ENCODE measurements at places on chromosomes 1 and 21.

GRCh38 chr1:44425341-44426082 lies 20.5 kb downstream of the RNF220 start:
- no peak for DNase-seq

- DNase-seq = no peak
These were observed 25.6 kb downstream of the RNF187 start for GRCh38 chr1:228512781-228513198.

- no peak for DNase-seq
These were observed 253.8 kb upstream of the PLXNA2 start for GRCh38 chr1:208497866-208498541.

DNA sequence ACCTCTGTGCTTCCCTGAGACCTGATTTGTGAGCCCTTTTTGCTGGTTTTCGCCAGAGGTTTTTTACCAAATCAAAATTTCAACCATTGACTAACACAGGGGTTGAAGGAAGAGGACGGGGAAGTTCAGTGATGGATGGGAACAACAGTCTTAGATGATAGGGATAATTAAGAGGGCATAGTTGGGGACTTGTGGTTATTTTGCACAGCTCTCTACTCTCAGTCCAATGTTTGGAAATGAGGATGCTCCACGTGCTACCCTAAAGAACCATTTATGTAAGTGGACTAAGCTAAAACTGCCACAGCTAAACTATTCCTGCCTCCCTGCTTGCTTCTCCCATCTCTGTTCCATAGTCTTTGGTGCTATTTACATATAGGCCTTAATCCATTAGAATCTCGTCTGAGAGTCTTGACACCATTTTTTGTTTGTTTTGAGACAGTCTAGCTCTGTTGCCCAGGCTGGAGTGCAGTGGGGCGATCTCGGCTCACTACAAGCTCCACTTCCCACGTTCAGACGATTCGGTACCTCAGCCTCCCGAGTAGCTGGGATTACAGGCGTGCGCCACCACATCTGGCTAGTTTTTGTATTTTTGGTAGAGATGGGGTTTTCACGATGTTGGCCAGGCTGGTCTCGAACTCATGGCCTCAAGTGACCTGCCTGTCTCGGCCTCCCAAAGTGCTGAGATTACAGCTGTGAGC lies 684 bp upstream of the MCL1 start:
- DNase-seq = no peak

GRCh38 chr21:38314558-38314957 lies 57.8 kb downstream of the KCNJ15 start:
- DNase-seq = no peak

DNA sequence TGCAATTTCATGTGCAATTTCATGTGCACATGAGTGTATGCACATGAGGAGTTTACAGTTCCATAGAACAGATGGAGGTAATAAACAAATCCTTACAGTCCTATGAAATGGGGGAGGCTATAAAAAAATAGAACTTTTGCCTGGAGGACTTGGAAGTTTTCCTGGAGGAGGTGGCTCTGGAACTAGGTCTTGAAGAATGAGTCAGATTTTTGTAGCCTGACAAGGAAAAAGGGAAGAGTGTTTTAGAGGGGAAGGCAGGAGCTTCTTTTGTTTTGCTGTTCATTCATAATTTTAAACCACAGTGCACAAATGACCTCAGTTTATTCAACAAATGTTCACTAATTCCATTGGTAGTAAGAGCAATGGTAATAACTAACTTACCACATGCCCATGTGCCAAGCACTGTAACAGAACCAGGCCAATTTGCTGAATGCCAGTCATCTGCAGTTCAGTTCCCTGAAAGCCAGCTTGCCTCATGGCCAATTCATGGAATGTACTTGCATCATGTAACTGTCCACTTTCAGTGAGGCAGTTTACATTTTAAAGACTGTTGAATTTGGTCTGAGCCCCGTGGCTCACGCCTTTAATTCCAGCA lies 2.7 kb downstream of the DIO1 start:
- DNase-seq = no peak

GRCh38 chr1:235429143-235429542 lies 61.9 kb downstream of the TBCE start:
- no peak for DNase-seq

DNA sequence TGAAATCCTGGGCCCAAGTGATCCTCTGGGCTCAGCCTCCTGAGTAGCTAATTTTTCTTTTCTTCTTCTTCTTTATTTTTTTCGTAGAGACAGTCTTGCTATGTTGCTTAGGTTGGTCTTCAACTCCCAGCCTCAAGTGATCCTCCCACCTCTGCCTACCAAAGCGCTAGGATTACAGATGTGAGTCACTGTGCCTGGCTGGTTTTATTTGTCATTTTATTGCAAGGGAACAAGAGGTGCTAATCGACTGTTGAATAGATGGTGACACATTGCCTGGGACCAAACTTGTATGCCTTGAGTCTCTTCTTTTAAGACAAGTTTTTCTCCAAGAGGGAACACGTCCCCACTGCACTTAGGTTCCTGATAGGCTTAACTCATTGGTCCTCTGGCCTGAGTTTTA lies 20.0 kb upstream of the KLHDC8A start:
- no peak for DNase-seq

GRCh38 chr1:171998711-171999110 lies 157.4 kb downstream of the DNM3 start:
- DNase-seq = no peak

- DNase-seq = no peak
These were observed 53.5 kb downstream of the ITSN1 start for GRCh38 chr21:33695813-33696212.

GRCh38 chr21:42587036-42587435 lies 66.4 kb upstream of the PDE9A start:
- DNase-seq = no peak

DNA sequence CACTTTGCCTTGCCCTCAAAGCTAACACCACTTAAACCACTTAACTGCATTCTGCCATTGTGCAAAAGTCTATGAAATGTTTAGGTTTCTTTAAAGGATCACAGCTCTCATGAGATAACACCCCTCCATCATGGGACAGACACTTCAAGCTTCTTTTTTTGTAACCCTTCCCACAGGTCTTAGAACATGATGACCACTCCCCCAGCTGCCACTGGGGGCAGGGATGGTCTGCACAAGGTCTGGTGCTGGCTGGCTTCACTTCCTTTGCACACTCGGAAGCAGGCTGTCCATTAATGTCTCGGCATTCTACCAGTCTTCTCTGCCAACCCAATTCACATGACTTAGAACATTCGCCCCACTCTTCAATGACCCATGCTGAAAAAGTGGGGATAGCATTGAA lies 7.7 kb downstream of the ADAMTS1 start:
- no peak for DNase-seq

- no peak for DNase-seq
These were observed 746 bp downstream of the AK4 start for GRCh38 chr1:65148548-65149350.

GRCh38 chr1:228487336-228488124 lies at the start of gene RNF187:
TSS of gene RNF187 (plus strand) at chr1:228487382.
- peak; percentile 86 for DNase-seq

GRCh38 chr1:92447033-92447681 lies 39.6 kb downstream of the GFI1 start:
- DNase-seq = no peak

DNA sequence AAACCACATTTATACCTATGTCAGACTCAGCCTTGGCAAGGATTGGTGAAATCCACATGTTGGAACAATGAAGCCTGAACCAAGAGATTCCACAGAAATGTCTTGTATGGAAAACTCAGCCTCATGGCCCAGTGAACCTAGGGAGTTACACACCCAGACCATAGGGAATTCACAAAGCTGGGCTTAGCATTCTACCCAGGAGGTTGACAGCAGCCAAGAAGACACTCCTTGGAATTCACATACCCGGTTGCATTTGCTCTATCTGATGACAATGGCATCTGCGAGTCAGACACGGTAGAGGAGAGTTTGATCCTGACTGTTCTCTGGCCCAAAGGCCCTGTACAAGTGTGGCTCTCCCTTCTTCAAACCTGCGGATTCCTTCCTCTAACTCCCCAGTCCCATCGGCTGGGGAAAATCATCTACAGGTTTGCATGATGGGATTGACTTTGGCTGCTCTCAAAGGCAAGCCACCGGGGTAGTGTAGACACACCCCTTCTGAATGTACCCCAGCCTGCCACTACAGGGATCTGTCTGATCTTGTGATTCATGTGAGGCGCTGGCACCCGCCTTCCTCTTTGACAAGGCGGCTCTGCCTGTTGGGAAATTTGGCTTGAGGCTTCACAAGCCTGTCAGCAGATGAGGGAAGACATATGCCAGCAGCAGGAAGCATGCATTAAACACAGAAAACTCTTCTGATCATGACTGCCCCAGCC lies 297.3 kb upstream of the KAZN start:
- DNase-seq = no peak

DNA sequence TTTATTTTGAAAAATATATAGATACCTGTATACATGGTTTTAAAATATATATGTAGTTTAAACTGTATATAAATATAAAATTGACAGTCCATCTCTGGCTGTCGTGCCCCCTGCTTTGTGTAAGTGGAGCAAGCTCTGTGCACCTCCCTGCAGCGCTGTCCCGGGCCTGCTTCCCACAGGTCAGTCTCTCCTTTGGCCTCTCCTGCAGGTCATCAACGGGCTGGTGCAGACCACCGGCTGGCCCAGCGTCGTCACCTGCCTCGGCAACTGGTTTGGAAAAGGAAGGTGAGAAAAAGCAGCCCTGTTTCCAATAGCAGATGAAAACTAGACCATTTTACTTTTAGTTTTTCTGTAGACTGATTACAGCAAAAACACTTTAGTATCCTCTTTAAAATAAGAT lies 28.5 kb downstream of the SLC37A1 start:
- DNase-seq = no peak

GRCh38 chr1:199851439-199852140 lies 175.9 kb upstream of the NR5A2 start:
- DNase-seq = no peak

DNA sequence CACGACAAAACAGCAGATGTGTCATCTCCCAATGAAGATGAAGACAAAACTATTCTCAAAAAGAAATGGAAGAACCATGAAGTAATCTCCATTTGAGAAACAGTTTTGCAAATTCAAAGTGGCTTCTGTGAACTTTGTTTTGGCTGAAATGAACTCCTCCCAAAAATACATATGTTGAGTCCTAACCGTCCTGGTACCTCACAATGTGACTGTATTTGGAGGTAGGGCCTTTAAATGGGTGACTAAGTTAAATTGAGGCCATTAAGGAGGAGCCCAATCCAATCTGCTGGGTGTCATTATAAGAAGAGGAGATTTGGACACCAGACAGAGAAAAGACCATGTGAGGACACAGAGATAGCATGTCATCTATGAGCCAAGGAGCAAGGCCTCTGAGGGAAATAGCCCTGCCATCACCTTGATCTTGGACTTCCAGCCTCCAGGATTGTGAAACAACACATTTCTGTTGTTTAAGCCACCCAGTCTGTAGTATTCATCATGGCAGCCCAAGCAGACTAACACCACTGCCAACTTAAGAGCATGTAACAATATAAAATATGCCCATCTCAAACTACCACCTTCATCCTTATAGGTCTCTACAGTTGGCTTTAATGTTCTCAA lies 38.3 kb upstream of the KCNE1 start:
- no peak for DNase-seq

DNA sequence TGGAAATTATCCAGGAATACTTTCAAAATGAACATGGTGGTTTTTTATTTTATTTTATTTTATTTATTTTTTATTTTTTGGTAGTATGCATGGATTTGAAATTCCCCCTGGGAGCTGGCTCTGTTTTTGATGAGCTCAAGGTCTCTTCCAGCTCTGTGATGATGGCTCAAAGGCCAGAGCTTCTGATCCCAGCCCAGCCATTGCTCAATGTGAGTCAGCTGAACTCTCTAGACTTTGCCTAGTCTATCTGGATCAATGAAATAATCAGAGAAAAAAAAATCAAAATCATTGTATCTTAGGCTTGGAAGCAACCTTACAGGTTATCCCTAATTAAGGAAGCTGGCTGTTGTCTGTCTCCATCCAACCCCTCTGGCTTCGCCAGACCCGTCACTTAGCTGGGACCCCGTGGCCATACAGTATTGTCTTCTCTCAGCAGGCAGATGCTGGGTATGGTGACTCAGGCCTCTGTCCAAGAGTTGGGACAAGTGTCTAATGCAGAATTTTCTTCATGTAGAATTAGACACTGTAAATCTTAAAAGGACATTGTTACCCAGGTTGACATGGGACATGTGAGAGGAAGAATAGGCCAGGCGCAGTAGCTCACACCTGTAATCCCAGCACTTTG lies 90.2 kb upstream of the LPGAT1 start:
- DNase-seq = no peak
